H7 (cell line): ENCODE measurements at places on chromosomes 11 and 22. TPM values are rescaled to one million over a fixed set of nuclear protein-coding genes. Genes with fewer than 3 reads are reported as not detected.

Gene TSPAN32
- total RNA-seq: not detected in 2 replicates

Gene CECR2
- 50.0 and 66.3 TPM in 2 replicates for total RNA-seq

Gene INS
- not detected in 2 replicates for total RNA-seq

Gene EFCAB6
- total RNA-seq: 0.31 and 0.63 TPM in 2 replicates

DNA sequence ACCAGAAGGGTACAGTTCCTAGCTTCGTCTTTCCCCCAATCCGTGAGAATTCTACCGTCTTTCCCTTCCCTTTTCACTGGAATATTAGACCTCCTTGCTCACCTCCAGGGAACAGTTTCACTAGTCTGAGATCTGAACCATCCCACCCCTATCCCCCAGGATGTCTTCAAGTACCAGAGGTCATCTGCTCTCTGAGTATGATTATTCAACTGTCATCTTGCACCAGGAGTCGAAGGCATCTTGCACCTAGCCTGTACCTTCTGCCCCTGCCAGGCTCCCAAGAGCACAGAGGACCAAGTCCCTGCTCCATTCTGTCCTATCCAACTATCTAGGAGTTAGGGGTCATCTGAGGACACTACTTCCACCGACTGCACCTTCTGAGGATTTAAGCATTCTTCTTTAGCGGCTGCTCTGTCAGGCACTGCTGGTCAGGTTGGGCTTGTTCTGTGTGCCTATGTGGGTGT lies 804 bp downstream of the ACER3 start:
- no peak for DNase-seq

- peak; percentile 96 for DNase-seq
Measured at GRCh38 chr11:65593518-65594414, 1.8 kb downstream of the KCNK7 start.

DNA sequence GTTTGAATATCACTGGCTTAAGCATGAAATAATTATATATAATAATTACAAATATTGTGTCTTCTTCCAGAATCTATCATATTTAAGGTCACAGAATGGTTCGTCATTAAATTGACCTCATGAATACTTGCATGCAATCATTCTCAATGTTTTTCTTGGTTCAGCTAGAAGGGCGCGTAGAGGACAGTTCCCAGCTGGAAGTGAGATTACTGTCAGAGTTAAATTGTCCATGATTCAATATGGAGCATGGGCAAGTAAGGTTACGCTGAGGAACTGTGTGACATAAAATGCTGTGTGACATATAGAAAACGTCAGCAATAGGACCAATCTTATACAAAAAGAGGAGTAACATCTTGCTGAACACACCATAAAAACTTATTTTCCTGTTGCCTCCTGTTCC lies 2423.5 kb upstream of the RAG2 start:
- no peak for DNase-seq

DNA sequence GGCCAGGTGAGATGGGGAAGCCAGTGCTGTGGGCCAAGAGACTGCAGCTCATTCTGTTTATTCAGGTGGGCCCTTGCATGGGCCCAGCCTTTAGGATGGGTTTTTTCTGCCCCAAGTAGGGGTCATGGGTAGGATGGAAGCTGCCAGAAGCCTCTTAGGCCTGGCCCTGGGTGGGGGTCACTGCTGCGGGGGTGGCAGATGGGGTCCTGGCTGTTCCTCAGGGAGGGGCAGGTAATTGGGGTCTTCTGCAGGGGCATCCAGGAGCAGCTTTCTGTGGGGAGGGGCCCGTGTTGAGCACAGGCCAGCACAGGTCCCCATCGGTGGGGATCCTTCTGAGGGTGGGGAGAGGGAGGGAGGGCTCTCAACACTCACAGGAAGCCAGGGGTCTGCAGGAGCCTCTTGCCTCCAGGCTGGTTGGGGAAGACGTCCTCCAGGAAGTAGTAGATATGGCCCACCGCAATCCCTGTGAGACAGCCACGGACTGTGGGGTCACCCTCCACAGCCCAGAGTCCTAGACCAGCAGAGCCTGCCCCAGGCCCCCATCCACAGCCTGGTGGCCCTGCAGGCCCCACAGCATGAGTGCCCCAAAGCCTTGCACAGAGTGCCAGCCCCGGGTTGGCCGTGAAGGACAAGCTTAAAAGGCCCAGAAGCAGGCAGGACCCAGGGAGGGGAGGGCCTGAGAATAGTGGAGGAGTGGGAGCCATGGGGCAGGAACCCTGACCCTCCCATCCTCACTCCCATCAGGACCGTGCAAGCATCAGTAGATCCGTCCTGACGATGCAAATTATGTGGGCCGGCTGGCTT lies 1.9 kb downstream of the DERL3 start:
- DNase-seq: peak; percentile 18

GRCh38 chr11:35151241-35151640 lies 12.3 kb downstream of the CD44 start:
- DNase-seq: no peak

DNA sequence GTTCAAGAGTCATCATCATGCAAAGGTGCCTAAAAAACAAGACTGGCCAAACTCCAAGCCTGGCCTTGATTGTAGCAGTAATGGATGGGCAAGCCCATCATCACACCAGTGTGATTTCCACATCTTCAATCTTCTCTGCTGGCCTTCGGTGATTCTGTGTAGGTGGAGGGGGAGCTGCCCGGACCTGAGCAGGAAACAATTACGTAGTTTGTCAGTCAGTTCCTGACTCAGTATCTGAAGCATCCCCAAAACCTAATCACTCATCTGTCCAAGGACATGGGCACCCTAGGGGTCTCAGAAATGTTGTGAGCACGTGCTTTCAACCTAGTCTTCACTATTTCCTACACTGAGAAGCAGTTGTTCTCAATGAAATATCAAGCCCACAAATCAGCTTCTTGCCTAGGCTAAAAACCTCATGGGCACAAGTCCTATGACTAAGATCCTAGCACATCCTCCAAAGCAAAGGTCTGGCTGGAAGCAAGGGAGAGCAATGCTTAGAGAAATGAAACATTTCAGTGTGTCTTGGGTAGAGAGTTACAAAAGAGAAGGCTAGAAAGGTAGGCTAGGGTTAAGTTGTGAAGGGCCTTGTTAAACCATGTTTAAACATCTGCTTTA lies 24.6 kb downstream of the ATG16L2 start:
- no peak for DNase-seq

GRCh38 chr22:44378380-44378779 lies 65.6 kb upstream of the SHISAL1 start:
- no peak for DNase-seq

- DNase-seq: no peak
Measured at GRCh38 chr11:28289444-28289843, 181.3 kb downstream of the METTL15 start.
